NCI-H1048 (cell line): ENCODE measurements at places on chromosomes 3 and 15.

GRCh38 chr3:128315313-128315712, 151.4 kb downstream of the DNAJB8 start:
- no peak for DNase-seq

GRCh38 chr3:48845170-48845569, 2.5 kb downstream of the PRKAR2A start:
- no peak for DNase-seq

DNA sequence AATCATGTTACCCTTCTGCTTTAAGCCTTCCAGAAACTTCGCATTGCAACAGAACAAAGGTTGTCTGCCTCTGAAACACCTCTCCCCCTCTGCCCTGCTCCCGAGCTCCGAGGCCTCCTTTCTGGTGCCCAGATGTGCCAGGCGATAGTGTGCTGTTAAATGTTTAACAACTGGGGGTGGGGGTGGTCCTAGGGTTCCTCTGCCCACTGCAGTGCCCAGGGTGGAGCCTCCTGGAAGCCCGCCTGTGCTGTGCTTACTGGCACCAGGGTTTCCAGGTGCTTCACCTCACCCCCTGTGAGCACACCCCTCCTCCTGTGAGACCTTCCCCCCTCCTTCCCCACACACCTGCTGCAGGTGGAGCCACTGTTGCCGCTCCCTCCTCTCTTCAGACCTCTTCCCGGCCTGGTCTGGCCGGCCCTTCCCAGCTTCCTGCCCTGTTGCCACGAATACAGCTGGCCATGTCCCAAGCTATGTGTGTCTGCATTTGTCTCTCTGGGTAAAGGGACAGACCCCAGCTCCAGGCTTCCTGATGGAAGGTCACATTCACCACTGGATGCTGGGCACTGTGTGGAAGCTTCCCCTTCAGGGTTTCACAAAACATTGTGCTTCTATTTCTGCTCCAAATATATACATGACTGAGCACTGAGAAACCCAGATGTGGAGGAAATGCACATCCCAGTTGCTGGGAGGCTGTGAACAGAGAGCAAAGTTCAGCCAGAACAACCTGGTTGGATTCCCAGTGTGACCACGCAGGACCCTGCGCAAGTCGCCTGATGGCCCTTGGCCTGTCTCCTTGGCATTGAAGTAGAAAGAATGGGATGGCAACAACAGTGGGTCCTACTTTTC, 37.2 kb downstream of the MGLL start:
- DNase-seq, result no peak

DNA sequence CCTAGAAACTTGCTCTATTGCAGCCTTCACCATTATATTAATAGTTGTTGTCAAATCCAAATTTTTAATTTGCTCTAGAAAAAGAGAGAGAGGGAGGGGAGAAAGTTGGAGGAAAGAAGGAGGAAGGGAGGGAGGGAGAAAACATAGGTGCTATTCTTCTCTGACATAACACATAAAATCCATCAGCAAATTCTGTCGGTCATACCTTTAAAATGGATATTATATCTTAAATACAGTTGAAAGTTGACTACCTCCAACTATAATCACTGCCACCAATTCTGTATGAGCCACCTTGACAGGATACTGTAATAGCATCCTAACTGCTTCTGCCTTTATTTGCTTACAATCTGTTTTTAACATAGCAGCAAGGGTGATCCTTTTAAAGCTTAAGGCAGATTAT, 314.7 kb upstream of the ALCAM start:
- DNase-seq, result no peak

GRCh38 chr3:42288385-42288784, 22.4 kb upstream of the CCK start:
- no peak for DNase-seq

- DNase-seq, result no peak
Observed at GRCh38 chr15:42082141-42082540, 12.2 kb downstream of the PLA2G4D start.

DNA sequence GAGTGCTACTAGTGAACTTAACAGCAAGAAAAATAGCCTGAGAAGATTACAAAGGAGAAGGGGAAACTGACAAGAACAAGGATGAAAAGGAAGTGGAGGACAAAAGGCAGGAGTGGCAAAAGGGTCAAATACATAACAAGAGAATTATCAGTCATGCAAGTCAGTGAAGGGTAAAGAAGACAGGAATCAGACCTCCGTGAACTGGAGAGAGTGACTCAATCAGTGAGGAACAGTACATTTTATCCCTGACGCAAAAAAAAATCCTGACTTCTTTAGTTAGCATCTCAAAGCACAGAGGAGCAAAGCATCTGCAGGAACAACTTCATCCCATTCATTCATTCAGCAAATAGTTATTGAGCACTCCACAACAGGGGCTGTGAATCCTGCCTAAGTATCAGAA, 97.8 kb downstream of the SST start:
- DNase-seq, result no peak

- no peak for DNase-seq
Observed at GRCh38 chr3:126858401-126858800, 124.5 kb upstream of the PLXNA1 start.

GRCh38 chr3:6168256-6168655, 692.7 kb upstream of the GRM7 start:
- DNase-seq, result no peak

GRCh38 chr3:61848885-61849284, 287.5 kb downstream of the PTPRG start:
- no peak for DNase-seq

DNA sequence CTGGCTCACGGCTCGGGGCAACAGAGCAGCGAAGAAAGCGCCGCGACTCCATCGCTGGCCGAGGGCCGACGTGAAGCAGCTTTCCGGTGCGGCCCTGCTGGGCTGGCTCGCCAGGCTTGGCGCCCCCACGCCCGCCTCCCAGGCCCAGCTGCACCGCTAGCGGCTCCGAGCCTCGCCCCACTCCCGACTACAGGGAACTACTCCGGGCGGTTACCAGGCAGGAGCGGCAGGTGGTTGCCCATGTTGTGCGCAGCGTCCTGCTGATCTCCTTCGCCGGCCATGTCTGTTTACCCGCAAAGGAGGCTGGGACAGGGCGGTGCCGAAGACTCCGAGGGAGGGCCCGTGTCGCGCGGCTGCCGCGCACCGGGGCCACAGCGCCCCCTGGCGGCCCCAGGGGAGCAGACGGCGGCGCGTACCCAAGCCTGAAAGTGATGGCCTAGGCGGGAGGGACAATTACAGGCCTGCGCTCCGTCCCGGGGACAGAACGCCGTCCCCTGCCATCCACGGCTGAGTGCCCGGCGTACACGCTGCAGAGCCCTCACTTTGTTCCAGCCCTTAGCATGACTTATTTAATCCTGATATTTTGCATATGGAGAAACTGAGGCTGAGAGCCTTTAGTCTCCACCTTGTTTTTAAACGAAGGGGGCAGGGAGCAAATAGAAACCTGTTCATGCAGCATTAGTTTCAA, at the start of gene CRBN:
Gene CRBN (minus strand): TSS at position 285 of the 688 bp plus-strand sequence. CDS start 4 bp downstream, at position 281.
- peak; percentile 56 for DNase-seq

GRCh38 chr3:71919572-71919971, 134.6 kb upstream of the PROK2 start:
- no peak for DNase-seq

DNA sequence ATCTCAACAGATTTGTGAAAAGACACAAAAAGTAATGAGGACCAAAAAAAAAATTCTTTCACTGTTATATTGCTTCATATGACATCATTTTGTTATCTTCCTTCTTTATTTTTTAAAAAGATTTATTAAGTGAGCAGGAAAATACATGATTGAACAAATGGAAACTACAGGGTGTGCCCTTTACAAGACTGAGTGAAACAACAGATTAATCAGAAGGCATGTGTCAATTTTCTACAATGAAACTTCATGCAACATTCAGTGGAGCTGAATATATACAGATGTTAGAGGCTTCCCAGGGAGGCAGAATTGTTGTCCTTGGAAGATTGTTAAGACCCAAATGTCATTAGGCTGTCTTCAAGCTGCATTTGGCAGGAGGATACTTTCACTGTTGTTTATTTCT, 28.4 kb upstream of the SLC2A2 start:
- DNase-seq, result no peak

- DNase-seq, result no peak
Observed at GRCh38 chr3:28188686-28189085, 52.7 kb upstream of the CMC1 start.

DNA sequence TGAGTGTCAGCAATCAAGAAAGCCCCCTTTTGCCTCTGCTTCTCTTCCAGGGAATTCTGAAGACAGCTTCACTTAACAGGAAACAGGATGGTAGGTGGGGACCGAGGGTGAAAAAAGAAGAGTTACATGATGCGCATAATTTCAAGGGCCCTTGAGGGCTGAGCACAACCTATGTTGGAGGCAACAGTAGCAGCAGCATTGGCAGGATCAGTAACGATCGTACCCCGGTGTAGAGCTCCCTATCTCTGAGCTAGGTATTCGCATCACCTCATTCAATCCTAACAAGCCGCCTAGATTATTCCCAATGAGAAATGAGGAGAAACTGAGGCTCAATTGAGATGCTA, 432 bp upstream of the RAD54L2 start:
- no peak for DNase-seq

GRCh38 chr3:173275740-173276139, 121.8 kb upstream of the NLGN1 start:
- DNase-seq, result no peak

GRCh38 chr3:51338632-51339031, 46.5 kb upstream of the MANF start:
- DNase-seq, result no peak

- DNase-seq, result no peak
Observed at GRCh38 chr3:37819591-37819990, 42.1 kb upstream of the CTDSPL start.

DNA sequence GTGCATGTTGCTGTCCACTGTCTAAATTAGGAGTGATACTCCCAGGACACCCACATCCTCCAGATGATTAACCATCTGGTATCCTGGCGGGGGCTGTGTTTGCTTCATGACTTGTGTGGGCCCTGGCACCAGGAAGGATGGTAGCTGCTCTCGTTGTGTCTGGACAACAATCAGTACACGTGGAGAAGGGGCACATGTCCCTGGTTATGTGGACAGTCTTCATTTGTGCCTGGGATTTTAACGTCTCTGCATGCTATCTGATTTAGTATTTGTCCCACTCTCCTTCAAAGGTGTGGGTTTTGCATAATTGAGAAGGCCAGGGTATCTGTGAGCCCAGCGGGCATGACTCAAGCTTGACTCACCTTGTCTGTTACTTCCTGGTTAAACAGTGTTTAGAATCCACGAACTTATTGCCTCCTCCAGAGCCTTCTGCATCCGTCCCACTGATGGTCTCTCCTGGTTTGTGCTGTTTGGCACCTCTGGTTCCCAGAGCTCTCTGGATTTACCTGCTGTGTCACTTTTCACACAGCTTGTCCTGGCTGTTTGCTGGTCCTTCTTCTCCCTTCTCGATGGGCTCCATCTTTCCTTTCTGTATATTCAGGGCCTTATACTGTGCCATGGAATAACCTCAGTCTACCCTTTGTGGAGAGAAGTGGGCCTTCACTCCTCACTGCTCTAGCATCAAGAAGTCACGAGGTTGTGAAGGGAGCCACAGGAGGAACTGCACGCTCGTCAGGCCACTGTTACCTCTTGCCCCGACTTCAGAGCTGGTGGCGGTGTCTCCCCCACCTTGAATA, 32.5 kb downstream of the ARNT2 start:
- peak; percentile 37 for DNase-seq

DNA sequence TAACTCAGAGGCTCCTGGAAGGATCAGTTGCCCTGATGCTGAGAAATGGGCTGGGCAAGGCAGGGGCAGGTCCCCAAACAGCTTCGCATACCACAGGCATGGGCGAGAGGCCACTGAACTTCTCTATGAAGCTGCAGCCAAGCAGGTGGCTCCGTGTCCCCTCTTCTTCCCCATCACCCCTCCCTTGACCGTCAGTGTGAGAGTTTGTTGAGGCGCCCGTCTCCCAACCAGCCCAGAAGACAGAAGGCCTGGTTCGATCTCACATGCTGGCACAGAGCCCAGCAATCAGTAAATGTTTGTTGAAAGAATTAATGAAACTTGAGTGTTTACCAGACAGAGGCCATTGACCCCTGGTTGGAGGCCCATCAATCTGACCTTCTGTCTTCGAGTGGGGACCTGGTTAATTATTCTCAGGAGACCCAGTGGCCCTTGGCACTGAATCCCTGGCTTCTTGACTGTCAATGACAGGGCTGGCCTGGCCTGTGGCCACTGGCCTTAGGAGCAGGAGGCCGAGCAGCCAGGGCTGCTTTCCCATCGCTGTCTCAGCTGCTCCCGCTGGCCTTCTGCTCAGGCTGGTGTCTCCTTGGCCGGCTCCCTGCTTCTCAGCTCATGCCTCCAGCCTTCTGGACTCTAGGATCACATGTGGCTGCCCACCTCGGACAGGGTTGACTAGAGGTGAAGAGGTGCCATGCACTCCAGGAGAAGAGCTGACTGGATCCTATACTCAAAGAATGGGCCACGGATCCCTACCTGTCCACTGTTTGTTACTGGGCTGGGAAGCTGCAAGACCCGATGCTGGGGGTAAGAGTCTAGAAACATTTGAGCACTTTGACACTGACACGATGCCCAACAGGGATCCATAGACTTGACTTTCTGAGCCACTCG, 113.4 kb downstream of the ASB7 start:
- no peak for DNase-seq

GRCh38 chr3:76367281-76367680, 581.9 kb upstream of the ZNF717 start:
- no peak for DNase-seq

- DNase-seq, result no peak
Observed at GRCh38 chr3:43870120-43870519, 179.4 kb downstream of the ABHD5 start.

DNA sequence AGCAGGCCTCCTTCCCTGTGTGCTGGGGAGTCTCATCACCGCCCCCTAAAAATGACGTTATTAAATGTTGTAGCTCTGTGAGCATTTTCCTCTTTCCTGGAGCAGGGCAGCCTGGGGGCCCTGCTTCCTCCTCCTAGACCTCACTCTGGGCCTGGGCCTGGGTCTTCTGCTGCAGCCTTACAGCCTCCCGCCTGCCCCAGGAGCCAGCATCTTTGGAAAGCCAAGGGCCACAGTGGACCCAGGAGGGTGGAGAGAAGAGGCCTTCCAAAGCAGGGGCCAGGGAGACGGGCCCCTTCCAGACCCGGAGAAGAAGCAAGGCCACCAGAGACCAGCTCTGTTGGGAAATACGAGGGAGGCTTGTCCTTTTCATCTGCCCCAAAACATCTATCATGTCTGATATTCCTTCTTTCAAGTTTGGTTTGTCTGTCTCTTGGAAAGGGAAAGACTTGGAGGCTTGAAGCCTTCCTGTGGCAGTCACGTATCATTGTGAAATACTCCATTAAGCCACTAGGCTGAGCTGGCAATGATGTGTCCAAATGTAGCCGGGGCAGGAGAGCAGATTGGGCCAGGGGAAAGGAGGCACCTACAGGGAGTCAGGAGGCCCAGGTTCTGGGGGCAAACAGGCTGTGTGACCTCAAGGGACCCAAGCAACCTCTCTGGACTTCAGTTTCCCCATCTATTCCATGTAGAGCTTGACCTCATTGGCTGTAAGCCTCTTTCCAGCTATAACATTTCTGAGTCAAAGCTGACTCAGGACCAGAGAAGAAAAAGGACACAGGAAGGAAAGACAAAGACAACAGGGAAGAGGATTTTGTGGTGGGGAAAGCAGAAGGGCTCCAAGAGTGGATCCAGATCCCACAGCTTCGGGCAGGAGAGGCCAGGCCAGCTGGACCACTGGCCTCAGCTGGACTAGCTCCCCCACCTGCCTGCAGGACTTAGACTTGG, 31.1 kb downstream of the CYP11A1 start:
- no peak for DNase-seq
